ENCODE measurements at places on chromosomes 11 and 22.
A peak's percentile ranks its signal among the peaks of the same experiment; 100 is the strongest.

- no peak for DNase-seq
Measured at GRCh38 chr22:42873356-42873755, 16.3 kb upstream of the ARFGAP3 start.

DNA sequence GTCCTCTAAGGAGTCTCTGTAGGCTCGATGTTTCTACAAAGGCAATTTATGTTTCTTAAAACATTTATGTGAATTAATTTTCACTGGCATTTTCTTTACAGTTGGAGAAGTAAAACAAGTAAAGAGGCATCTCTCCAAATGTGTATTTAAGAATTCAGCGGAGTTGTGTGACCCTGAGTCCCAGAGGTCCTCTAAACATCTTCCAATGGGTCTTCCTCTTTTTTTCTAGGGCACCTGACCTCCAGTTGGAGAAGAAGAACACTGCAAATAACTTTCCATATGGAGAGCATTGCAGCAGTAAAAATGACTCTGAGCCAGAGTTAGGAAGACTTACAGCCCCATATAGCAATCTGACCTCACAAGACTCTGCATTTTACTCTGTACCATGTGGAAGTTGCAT, 480.5 kb upstream of the RAG2 start:
- no peak for DNase-seq

DNA sequence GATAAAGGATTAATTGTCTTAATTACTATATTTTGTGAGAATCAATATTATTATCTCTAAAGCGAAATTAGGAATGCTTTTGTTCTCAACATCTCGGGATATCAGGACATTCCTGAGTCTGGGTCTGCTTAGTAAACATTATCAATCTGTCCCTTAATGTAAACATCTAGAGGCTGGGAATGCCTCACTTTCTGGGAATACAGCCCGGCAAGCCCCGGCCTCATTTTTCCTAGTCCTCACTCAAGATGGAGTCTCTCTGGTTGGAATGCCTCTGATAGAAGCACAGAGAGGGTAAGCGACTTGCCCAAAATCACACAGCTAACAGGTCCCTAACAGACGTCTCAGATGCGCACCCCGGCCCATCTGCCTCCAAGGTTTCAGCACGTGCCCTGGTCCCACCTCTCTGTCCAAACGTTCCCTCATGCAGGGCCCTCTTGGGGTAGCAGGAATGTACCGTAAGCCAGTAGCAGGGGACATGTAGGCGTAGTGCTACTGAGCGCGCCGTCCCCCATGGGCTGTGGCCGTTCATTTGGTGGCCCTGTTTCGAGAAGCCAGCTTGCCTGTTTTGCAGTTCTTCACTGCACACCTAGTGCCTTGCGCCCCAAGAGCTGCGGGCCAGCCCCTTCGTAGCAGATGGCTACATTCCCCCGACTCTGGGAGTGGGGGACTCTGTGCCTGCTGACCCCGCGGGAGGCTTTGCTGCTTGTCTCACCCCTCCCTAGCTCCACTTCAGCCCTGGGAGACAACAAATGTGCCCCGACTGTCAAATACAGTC, 62.2 kb upstream of the FADD start:
- no peak for DNase-seq

DNA sequence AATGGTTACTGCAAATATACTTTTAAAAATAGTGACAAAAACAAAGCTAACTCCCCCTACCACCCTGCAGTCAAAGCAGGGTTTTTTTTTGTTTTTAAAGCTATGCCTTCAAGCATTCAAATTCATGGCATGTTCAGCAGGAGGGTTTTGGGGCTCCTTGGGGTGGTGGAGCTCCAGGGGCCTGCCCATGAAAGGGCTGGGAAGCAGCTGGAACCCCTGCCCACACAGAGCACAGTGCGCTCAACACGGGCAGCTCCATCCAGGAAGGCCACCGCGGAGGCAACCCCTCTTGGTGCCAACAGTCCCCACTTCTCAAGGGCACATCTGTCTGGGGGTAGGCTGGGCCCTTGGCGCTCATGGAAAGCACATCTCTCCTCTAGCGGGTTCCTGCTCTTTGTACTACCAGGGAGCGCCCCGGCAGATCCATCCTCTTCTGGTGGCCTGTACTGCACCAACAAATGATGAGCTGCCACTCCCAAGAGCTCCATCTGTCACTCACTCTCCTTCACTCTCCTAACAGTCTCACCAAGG, 16.6 kb upstream of the PHLDA2 start:
- DNase-seq: no peak

- DNase-seq: no peak
Measured at GRCh38 chr11:82810326-82810725, 76.7 kb upstream of the FAM181B start.

DNA sequence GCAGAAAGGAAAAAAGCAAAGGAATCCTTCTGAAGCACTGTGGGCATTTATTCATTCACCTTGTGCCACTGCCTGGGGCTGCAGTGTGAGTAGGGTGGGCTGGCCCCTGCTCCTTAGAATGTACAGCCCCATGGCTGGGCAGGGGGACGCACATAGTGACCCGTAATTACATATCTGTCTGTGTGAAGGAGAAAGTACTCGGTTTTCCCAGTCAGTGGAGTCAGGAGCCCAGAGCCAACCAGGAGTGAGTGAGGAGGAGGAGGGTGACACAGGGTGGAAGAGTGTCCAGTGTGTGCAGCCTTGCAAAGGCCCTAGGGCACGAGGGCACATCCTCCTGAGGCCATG, 91.9 kb downstream of the CDKN1C start:
- no peak for DNase-seq

DNA sequence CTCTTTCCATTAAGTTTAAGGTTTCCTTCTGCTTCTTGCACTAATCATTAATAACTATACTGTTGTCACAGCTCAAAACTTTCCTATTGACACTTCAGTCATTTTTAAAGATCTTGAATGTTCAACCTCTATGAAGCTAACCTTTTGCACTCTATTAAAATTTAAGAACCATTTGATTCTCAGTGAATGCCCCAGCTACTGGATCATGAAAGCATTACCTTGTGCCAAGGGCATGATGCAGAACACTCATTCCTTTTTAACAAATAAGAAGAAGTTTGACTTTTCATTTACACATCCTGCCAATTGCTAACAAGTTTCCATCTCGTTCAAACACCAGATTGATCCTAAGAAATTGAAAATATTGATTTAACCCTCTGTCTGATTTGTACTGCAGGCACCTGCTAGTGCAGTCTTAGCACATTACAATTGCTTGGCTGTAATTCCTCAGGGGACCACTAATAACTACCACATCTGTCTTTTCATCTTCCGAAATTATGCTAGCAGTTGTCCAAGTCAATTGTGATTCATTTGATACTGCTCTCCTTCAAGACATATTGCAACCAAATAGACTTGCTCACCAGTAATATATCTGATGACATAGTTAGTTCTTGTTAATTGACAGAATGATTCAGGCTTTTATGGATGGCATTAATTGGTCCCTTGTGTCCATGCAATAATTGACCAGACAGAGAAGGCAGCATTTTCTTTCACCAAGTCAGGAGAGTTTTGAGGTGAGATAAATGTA, 158.4 kb downstream of the TEAD1 start:
- no peak for DNase-seq

DNA sequence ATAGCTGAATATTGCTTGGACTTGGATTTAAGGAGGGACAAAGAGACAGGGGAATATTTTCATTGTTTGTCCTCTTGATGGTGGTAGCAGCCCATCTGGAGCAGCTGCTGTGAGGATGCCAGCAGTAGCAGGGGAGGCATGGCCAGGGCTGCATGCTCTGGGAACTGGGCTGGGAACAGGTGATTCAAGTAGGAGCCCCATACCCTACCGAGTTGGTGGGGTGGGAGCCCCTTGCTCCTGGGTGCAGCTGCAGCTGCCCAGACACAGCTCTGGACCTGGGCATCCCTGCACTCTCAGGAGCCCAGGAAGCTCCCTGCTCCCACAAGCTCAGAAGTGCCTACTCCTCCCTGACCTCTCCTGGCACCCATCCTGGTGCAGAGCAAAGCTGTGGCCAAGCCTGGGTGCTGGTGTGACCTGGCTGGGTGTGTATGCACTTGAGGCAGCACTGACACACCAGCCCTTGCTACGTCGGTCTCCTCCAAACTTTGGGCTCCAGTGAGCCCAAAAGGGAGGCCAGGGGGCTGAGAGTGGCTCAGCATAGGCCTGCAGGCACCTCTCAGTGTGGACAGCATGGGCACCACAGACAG, 341.8 kb upstream of the CCDC179 start:
- DNase-seq: no peak

GRCh38 chr11:88709567-88709966, 356.2 kb downstream of the GRM5 start:
- no peak for DNase-seq

DNA sequence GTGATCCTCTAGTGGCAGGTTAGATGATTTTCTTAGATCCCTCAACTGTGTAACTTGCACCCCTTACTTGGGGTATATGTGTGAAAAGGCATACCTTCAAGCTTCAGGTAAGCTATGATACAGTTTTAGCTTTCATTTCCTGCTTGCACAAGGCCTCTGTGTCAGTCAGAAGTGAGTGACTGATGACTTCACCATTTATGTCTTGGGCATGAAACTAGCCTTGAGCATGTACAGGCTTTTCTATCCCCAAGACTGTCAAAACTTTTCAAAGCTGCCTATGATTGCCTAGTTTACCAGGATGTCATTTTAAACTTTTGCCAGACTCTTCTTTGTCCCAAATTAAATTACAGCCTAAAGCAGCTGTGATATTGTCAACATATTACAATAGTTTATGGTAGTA, 286.1 kb upstream of the CNTN5 start:
- DNase-seq: no peak

DNA sequence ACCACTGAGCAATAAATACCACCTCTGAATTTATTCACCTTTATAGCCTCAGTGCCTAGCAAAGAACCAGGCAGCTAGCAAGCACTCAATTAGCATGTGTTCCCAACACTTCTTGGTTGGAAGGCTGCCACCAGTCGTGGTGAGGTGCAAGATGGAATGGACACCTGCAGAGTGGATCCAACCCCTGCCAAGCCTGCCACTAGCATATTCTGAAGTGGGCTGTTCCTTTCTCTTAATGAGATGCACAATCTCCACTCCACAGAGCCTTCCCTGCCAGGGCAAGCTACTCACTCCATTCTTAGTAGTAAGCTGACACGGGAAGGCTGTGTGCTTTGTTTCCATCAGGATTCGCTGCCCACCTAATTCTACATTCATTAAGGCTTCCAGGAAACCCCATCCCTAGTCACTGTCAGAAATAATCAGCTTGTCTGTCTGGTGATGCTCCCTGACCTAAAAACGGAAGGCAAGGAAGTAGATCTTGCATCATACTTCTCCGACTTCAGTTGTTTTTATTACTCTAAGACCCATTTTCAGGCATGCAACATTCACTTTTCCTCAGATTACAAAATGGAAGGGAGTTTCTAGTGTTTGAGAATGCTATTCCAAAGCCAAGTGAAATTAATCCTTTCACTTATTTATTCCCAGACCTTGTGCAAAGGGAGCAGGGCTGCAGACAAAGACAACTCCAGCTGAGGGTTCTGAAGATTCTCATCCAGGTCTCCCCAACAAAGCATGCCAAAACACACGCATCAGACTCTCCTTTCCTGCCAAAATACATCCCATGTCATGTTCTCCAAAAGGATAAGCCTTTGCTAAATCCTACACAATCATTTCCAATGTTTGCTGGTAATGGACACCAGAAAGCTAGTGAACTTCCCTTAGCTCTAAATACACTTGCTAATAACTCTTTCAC, 128.0 kb downstream of the TENM4 start:
- no peak for DNase-seq

DNA sequence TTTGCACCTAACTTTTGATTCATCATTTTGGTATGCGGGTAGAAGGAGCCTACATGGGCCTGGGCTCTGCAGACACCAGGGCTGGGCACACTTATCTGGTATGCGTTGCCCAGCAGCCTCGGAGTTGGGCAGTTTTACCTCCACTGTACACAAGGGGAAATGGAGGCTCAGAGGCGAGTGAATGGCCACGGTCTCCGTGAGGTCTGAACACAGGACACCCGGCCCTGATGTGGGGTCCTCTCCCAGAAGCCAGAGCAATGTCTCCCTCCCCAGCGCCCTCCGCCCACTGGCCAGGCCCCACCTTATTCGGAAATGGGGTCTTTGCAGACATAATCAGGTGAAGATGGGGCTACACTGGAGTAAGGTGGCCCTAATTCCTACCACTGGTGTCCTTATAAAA, 43.7 kb downstream of the OSBPL5 start:
- DNase-seq: no peak

GRCh38 chr11:92804388-92804966, 165.0 kb upstream of the MTNR1B start:
- no peak for DNase-seq

DNA sequence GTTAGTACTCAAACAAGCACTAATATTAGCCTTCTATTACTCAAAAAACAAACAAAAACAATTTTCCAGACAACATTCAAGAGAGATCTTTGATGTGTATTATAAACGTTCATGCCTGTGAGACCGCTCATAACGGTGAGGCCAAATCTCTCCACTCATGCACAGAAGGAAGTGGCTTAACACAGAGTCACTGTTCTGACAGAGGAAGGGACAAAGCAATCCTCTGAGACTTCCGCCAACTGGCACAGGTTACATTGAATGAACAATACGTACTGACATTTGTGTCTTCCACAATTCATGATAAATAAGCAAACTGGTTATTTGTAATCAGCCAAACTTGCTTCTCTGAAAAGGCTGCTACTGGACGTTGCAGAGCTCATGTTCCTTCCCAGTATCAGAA, 30.5 kb downstream of the CHKA start:
- DNase-seq: no peak

- DNase-seq: peak; percentile 29
Measured at GRCh38 chr11:35178873-35179272, 39.9 kb downstream of the CD44 start.
